Lung microvascular endothelial cell (primary cell): ENCODE measurements at places on chromosomes 7 and 10. TPM values are rescaled to one million over a fixed set of nuclear protein-coding genes. Genes with fewer than 3 reads are reported as not detected.

Gene TSPAN15
- 49.2 and 118 TPM in 2 replicates for total RNA-seq

Gene DLD
- 39.3 and 43.8 TPM in 2 replicates for total RNA-seq

Gene PFKFB3
- total RNA-seq: 12.9 and 21.0 TPM in 2 replicates

Gene GPR146
- total RNA-seq: 24.0 and 90.3 TPM in 2 replicates

Gene TRIM50
- total RNA-seq: not detected in 2 replicates

GRCh38 chr7:139680676-139681462 is 96.9 kb downstream of the HIPK2 start:
- peak; percentile 97 for DNase-seq

GRCh38 chr7:1108264-1108920 is 20.5 kb downstream of the GPER1 start:
- no peak for DNase-seq

- no peak for DNase-seq
Observed at GRCh38 chr7:138606236-138606635, 94.9 kb downstream of the SVOPL start.

GRCh38 chr7:84248843-84249242 is 54.3 kb upstream of the SEMA3A start:
- DNase-seq: no peak

DNA sequence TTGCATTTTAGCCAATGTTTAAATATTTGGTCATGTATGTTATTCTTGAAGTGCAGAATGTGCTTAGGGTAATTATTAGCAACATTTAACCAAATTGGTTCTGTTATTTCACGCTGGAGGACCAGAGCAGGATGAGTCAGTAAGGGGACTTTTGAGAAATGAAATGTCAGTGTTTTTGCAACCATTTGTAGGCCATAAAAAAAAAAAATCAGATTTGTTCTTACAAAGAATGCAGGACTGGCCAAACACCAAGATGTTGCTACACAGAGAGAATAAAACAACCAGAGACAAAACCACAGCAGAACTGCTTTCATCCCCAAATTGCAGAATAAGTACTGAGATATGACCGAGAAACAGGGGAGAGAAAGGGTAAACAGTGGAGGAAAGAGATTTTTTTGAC is 62.1 kb downstream of the TPST1 start:
- DNase-seq: no peak

DNA sequence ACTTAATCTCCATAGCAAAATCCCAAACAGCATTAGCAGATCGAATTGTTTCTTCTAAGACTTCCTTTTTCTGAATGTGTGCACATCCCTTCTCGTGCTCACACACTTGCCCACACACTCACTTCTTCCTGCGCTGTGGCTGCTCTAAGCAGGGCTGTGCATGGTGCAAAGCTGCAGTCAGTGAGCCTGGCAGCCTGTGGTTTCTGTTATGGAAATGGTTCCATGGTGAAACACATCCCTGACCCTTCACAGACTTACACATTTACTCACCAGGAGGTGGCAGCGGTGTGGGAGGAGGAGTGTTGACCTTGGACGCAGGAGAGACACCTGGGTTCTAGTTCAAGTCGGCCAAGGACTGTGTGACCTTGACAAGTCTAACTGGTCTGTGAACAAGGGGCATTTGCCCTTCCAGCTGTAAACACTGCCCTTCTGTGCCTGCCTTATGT is 24.9 kb downstream of the MTURN start:
- DNase-seq: peak; percentile 40

- no peak for DNase-seq
Observed at GRCh38 chr10:47261556-47261955, 38.4 kb upstream of the GDF10 start.

- no peak for DNase-seq
Observed at GRCh38 chr10:78041170-78042057, 7.8 kb downstream of the RPS24 start.
